ENCODE measurements at places on chromosomes 2 and 18. TPM values are rescaled to one million over a fixed set of nuclear protein-coding genes. Genes with fewer than 3 reads are reported as not detected.

DNA sequence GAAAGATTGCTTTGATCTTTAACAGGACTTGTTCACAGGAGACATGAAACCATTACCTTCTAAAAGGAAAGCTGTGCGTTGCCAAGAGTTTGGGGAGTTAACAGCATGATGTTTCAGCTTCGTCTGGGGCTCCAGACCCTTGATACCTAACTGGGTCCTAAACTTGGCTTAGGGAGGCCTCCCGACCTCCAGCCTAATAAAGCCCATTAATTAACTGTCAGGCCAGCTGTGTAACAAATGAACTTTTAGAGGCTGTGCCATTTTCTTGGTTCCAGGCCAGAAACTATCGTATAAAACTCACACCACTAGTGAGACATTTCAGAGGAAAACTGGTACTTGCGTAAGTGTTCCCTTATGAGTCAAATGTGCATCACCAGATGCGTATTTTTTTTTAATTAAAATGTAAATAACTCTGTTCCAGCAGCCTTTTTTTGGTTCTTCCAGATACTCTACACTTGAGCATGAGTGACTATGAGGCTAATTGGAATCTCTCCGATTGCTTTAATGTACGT, 236.5 kb downstream of the BCL2 start:
- DNase-seq: no peak

GRCh38 chr18:50674307-50674980, 114.6 kb downstream of the MAPK4 start:
- DNase-seq: no peak

DNA sequence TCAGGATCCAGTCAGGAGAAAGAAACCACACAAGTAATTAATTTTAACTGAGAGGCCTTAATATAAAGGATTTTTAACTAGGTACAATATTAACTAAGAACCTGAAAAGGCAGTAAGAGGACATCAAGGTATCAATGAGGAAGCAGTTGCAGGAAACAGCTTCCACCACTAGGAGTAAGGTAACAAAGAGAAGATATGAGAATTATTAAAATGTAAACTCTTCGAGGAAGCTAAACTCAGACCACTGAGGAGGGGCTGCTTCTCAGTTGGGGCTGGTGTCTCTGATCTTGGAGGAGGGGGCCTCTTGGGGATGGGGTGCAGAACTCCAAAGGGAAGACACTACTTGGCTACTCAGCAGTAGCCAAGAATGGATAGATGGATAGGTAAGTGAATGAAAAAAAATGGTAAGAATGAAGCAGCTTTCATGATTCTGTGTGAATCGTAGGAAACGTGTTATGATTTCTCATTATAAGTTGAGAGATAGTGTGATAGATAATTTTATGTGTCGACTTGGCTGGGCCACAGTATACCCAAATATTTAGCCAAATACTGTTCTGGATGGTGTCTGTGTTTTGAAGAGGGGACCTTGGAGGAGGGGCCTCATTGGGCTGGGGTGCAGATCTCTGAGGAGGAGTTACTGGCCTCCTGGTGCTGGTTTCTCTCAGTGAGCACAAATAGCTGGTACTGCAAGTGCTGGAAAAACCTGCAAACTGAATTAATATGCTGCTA, 547.7 kb upstream of the LRRTM1 start:
- no peak for DNase-seq

DNA sequence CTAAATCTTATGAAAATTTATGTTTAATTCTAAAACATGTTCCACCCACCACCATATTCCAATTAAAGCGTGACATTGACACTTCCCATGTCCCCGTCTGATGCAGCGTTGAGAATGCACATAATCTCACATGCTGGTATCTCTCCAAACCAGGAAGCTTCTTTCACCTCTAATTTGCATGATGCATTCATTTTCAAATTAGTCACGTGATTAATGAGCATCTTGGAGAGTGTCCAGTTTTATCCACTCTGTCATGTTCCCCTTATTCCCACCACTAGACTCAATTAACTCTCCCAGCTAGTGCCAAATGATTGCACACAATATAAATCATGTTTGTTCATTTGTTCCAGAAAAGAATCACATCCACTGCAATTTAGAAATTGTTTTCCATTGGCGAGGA, 105.8 kb downstream of the RIT2 start:
- no peak for DNase-seq

SERPINB11 gene
- not detected for total RNA-seq

C2orf81 gene
- 1.1 TPM for total RNA-seq

GRCh38 chr18:58324824-58325480, 280.9 kb downstream of the NEDD4L start:
- no peak for DNase-seq

DNA sequence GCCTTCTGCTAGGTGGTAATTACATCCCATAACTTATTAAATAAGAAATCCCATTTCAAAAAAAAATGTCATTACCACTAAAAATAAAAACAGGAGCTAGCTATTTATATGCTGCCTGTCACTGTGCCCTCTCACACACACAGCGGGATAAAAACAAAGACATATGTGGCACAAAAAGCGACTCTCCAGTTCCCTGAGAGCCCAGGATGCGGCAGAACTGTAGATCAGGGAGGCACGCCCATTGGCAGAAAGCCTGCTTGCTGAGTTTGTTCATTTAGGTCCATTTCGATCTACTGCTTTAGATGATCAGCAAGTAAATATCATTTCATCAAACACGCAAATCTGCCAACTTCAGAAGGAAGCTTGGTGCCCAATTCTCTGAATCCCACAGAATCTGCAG, 124.4 kb downstream of the TMEM163 start:
- no peak for DNase-seq

MC2R gene
- not detected for total RNA-seq
